CD14-positive monocyte (primary cell): ENCODE measurements at places on chromosomes 1 and 21. TPM values are rescaled to one million over a fixed set of nuclear protein-coding genes. Genes with fewer than 3 reads are reported as not detected.
A peak's percentile ranks its signal among the peaks of the same experiment; 100 is the strongest.

The ACBD6 gene
- polyA plus RNA-seq: 19.7 TPM

The KLF17 gene
- not detected for polyA plus RNA-seq

The SH3GLB1 gene
- polyA plus RNA-seq: 75.8 TPM

The RIIAD1 gene
- polyA plus RNA-seq: not detected

The MAGI3 gene
- 0.36 TPM for polyA plus RNA-seq

GRCh38 chr1:78607944-78608343 is 12.3 kb upstream of the IFI44L start:
- H3K4me1 ChIP-seq: no peaks in the 10 kb centered on the region
- H3K27ac ChIP-seq: no peak overlapping the region
- no peak for DNase-seq
- H3K27me3 ChIP-seq: no peaks in the 10 kb centered on the region

- no peak overlapping the region for H3K27ac ChIP-seq
- H3K4me1 ChIP-seq: no peaks in the 10 kb centered on the region
- DNase-seq: no peak
- no peaks in the 10 kb centered on the region for H3K36me3 ChIP-seq
Measured at GRCh38 chr1:187264995-187265602, 436.4 kb downstream of the PLA2G4A start.

DNA sequence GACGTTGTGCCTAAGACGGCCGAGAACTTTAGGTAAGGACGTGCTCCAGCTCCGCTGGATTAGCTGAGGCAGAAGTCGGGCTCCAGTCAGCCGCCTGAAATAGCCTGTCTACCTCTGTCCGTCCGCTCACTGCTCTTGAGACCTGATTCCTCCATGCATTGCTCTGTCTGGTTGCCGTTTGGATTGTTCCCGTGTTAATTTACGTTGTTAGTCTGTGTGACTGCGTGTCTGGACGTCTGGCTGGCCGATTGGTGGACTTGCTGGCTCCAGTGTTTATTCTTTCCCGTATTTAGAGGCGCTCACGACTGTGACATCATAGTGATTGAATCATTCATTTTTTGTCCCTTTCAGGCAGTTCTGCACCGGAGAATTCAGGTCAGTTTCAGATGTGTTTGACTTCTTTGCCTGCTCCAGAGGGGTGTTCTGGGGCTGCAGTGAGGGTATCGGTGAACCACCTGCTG is 684 bp downstream of the PPIH start:
- peak overlapping the region; percentile 57 for H3K27ac ChIP-seq
- H3K4me1 ChIP-seq: peaks cover 15% of the 10 kb centered on the region
- peaks cover 23% of the 10 kb centered on the region for H3K36me3 ChIP-seq
- no peak for DNase-seq

- no peak overlapping the region for H3K4me3 ChIP-seq
- no peak for DNase-seq
- H3K27ac ChIP-seq: no peak overlapping the region
- H3K4me1 ChIP-seq: no peaks in the 10 kb centered on the region
- H3K27me3 ChIP-seq: no peaks in the 10 kb centered on the region
- peaks cover 44% of the 10 kb centered on the region for H3K36me3 ChIP-seq
Measured at GRCh38 chr1:173995475-173995874, 26.7 kb downstream of the RC3H1 start.

DNA sequence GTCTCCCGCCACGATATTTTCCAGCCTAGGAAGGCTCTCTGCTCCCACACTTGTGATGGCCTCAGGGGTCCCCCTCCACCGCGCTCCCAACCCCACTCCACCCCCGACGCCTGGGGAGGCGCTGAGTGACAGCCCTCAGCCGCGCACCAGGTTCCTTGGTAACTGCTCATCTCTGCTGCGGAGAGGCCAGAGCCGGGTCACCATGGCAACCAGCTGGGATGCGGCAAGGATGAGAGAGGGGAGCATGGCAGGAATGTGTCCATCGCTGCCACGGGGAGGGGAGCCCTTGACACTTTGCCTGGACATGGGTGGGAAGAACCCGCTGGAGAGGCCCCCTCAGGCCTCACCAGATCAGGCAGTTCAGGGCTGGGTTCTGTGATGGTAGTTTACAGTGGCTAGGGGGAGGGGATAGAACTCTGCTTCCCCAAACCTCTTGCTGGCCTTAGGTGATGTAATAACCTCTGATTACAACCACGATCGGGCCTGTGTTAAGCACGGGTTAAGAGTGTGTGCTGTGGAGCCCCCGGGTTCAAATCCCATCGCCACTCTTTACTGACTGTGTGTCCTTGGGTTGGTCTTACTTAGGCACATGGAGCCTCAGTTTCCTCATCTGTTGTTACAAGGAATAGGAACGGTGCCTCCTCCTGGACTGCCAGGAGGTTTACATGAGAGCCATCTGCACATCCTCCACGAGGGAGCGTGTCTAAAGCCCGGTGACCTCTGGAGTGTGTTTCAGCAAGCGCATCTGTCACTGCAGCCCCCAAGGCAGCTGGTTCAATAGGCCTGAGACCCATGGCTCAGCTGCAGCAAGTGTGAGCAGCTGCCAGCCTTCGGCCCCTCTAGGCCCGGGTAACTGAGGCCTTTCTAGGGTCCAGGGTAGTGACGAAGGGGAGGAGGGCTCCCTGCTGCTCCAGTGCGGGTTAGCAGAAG is 6.3 kb downstream of the KIF17 start:
- no peaks in the 10 kb centered on the region for H3K36me3 ChIP-seq
- no peak overlapping the region for H3K27ac ChIP-seq
- no peak overlapping the region for H3K4me3 ChIP-seq
- peaks cover 11% of the 10 kb centered on the region for H3K27me3 ChIP-seq
- H3K4me1 ChIP-seq: peaks cover 12% of the 10 kb centered on the region
